ENCODE measurements at places on chromosomes 6 and 20.

GRCh38 chr6:101597693-101598092, 204.2 kb downstream of the GRIK2 start:
- DNase-seq: peak; percentile 78

GRCh38 chr6:44659726-44660125, 272.2 kb downstream of the CDC5L start:
- DNase-seq: no peak

- no peak for DNase-seq
Measured at GRCh38 chr6:57064809-57065208, 18.3 kb downstream of the KIAA1586 start.

GRCh38 chr20:61397790-61398189, 145.7 kb downstream of the CDH4 start:
- no peak for DNase-seq

GRCh38 chr6:35287671-35288396, 9.8 kb upstream of the DEF6 start:
- peak; percentile 27 for DNase-seq

DNA sequence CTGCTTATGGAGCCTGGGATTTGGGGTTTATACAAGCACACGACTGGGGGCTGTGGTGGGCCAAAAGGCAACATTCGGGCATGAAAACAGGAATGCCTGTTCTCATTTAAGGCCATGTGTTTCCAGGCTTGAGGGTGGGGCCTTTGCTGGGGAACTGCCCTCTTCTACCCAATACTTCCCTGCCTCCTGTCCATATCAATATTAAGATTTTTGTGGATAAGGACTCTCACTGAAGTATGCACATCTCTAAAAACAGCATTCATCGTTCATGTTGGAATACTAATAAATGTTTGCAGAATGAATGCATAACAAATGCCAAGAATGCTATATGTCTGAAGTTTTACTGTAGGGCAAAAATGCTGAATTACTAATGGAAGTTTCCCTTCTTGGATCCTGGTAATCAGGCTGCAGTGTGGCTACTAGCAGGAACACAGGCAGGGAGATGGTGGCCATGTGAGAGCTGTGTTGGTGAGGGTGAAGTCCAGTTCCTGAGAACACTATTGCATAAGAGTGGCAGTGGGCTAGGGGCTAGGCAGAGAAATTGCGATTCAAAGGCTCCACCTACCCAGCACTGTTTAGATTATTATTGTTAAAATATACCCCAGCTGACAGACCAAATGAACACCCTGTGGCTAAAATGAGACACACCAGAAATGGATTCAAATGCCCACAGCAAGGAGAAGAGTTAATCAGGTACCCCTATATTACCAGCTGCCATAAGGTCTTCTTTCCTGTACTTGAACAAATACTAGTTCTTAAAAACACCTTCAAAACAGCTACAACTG, 644.3 kb downstream of the EPM2A start:
- DNase-seq: no peak

DNA sequence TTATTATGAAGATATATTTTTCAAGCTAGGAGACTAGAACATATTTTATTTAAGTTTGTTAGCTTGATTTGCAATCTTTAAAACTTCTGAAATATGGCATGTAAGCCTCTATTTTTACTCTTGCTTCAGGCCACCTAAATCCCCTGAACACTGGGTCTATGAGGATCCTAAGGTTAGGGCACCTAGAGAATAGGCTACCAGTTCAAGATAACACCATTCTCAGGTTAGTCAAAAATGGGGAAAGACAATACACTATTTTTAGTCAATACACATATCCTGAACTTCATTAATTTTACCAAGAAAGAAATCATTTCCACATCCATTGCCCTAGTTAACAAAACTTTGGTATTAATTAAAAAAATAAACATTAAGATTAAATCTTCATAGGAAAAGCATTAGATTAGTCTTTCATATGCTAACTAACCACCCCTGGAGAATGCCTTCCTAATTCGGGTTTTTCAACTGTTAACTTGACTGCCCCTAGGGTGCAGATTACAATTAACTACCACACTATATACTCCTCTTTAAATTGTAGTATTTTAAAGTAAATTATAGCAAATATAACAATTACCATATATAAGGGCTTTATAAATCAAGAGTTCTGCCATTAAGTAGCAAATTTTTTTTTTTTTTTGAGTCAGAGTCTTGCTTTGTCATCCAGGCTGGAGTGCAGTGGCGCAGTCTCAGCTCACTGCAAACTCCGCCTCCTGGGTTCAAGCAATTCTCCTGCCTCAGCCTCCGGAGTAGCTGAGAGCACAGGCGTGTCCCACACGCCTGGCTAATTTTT, 6.7 kb upstream of the HSF2 start:
- DNase-seq: no peak

DNA sequence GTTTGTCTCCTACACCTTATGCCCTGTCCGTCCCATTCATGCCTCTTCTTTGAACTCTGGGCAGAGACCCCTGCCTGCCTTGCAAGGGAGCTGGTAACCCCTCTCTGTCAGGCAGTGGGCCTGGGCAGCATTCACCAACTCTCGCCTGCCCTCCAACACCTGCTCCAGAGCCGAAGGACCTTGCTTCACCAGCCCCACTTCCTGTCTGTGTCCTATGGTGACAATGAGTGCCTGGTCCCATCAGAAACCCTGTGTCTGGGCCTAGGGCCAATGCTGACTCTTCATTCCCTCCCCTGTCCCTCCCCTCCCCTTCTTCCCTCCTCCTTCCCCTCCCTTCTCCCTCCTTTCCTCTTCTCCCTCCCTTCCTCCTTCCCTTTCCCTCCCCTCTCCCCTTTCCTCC, 22.8 kb upstream of the PCMTD2 start:
- DNase-seq: no peak

- DNase-seq: no peak
Measured at GRCh38 chr6:11437824-11438459, 99.6 kb upstream of the TMEM170B start.

DNA sequence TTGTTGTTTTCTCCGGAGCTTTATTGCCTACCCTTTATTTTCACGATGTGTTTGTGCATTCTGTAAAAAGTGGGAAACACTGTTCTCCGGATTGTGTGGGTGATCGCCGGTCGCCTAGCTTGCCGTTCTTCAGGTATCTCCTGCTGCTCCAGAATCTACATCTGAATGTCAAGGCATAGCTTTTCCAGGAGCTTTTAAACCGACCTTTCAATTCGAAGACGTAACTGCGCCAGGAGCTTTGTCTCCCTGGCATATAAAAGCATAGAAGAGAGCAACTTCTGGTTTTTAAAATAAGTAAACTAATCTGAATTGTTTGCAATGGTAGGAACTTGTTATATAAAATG, 96.0 kb downstream of the HFE start:
- no peak for DNase-seq

DNA sequence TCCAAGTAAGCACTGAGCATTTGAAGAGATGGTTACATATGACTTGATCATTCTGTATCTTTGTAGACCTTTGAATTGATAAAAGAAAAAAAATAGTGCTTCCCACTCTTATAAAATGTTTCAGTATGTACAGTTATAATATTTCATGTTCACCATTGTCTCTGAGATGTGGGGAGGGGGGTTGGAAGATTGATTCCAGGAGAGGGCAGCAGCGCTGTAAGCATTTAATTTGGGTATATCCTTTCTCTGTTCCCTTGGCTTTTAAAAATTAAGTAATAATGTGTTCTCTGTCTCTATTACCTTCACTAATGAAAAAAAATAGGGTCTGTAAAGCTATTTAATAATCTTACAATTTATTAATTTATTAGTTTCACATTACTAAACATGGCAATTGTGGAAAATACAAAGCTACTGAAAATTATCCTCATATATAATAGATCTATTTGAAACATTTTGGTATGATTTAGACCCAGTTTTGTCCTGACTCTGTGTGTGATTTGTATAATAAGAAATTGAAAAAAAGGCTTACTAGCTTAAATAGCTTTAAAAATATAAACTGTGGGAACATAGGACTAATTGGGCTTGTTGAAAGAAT, 341.2 kb downstream of the CDKAL1 start:
- DNase-seq: no peak

DNA sequence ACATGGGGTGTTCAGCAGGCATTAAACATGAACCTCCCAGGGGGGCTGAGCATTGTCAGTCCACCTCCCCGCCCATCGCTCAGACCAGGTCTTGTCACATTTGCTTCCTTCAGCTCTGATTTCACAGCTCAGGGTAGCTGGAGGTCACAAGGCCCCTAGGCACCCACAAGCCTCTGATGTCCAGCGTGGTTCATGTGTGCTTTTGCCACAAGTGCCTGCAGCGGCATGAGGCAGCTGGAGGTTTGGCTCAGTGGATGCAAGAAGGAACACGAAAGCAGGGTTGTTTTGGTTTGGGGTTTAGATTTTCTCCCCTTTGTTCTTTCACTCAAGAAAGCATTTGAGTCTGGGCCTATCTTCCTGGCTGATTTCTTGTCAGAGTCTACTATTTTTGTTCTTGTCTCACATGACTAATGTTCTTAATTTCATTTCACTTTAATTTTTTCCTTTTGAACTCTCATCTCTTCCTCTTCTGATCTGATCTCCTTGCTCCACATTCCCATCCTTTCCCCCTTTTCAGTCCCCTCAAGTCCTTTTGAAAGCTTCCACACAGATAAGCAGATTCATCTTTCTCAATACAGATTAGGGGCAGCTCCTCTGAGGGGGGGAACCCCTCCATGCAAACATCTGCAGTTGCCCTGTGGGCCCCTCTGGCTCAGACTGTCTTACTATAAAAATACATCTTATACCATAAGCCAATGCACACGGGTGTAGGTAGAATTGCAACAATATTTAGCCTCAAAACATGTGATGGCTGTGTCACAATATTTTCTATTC, 68.1 kb upstream of the CEP85L start:
- DNase-seq: no peak

GRCh38 chr20:60820918-60821317, 431.1 kb upstream of the CDH4 start:
- no peak for DNase-seq

DNA sequence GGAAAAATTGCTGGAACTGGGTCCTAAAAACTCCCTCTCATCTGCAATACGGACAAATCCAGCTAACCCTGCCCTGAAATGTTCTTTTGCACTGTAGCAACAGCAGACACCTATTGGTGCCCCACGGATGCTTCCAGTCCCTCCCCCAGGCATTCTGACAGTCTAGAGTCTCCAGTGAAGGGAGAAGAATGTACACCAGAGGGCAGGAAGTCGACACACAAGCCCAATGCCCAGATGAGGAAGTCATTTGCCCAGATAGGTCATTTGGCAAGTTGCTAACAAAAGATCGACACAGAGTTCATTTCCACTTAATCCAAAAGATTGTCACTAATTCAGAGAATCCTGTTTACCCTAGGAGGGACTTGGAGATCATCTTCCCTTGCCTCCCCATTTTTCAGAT, 293.0 kb upstream of the PRDM1 start:
- DNase-seq: no peak

GRCh38 chr20:44576297-44576696, 6.1 kb upstream of the PKIG start:
- DNase-seq: no peak

DNA sequence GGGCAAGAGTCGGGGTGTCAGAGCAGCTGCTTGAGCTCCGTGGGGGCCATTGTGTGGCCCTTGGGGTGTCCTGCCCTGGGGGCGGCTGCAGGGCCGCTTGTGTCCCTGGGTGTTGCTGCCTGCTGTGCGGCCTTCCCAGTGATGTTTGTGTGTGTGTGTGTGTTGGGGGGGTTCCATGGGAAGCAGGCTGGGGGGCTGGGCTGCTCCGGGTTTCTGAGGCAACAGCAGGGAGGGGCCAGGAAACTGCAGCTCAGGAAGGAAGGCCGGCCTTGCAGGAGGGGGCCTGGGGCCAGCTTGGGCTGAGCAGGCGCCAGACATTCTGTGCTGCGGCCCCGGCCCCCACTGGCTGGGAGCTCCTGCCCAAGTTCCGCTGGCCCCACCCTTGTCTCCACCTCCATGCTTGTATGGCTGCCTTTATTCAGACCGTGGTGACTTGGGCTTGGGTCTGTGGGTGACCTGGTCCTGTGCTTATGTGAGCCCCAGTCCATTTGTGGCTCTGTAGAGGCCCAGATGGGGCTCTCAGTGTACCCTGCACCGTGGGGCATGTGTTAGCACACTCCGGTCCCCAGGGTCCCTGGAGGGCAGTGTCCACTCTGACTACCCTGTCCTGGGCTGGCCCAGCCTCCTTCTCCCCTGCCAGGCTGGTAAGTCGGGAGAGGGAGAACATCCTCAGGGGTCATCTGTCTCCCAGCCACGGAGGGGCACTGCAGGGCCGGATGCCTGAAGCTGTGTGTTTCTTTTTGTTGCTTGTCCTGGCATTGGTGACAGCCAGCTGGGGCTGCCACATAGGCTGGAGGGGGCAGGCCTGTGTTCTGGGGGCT, 4.6 kb upstream of the SOX18 start:
- no peak for DNase-seq

GRCh38 chr6:151060096-151060765, 179.5 kb upstream of the AKAP12 start:
- DNase-seq: peak; percentile 96

DNA sequence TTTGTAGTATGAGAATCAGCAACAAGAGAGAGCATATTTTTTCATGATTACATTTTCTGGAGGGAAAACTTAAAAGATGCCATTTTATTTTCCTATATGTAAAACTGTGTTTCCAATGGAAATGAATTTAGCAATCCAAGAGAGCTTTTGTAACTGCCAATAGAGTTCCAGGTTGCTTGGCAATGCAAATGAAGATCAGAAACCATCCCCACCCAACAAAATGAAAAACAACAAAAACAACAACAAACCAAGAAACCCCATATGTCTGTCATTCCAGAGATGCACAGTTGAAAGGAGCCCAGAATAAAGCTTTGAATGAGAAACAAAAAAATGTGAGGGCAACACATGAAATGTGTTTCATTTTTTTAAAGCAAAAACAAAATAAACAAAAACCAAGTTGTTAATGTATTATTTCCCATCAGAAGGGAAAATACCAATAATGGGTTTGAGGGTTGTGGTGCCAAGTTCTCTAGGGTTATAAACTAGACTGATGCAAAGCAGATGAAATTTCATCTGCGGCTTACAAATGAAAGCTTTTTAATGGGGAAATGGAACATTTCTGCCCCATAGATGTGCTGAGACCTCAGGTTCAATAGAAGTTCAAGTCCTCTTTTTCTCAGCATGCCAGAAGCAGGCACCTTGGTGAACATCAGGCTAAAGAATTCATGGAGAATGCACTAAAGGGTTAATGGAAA, 121.5 kb upstream of the MCHR2 start:
- no peak for DNase-seq

- no peak for DNase-seq
Measured at GRCh38 chr6:154565331-154565730, 54.8 kb upstream of the CNKSR3 start.

- no peak for DNase-seq
Measured at GRCh38 chr6:157551041-157551832, 170.2 kb downstream of the ZDHHC14 start.

- no peak for DNase-seq
Measured at GRCh38 chr6:5976811-5977210, 29.9 kb downstream of the NRN1 start.

GRCh38 chr20:46408281-46408731, 1.9 kb upstream of the ELMO2 start:
- DNase-seq: no peak

- DNase-seq: no peak
Measured at GRCh38 chr20:2754424-2754823, 46.0 kb downstream of the CPXM1 start.

DNA sequence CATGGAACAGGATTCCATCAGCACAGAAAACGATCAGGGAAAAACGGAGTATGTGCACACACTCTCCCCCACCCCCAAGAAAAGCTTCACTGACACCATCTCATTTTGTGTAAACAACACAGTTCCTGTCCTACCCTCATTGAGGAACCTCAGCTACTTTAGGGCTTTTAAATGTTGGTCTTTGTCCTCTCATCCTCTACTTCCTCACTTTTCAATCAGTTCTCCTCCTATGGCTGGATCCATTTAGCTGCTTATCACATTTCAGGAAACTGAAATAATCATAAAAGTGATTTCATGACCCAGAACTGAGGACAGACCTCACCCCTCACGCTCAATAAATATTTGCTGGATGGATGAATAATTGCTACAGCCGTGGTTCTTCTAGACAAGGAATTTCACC, 33.1 kb upstream of the PNRC1 start:
- DNase-seq: no peak
